D341Med (cell line): ENCODE measurements at places on chromosomes 13 and 19.

GRCh38 chr13:66425741-66426140 is 804.4 kb downstream of the PCDH9 start:
- DNase-seq, result no peak

- no peak for DNase-seq
Observed at GRCh38 chr13:23467048-23467931, 33.8 kb upstream of the SACS start.

- no peak for DNase-seq
Observed at GRCh38 chr13:76014406-76015318, 378.5 kb downstream of the LMO7 start.

DNA sequence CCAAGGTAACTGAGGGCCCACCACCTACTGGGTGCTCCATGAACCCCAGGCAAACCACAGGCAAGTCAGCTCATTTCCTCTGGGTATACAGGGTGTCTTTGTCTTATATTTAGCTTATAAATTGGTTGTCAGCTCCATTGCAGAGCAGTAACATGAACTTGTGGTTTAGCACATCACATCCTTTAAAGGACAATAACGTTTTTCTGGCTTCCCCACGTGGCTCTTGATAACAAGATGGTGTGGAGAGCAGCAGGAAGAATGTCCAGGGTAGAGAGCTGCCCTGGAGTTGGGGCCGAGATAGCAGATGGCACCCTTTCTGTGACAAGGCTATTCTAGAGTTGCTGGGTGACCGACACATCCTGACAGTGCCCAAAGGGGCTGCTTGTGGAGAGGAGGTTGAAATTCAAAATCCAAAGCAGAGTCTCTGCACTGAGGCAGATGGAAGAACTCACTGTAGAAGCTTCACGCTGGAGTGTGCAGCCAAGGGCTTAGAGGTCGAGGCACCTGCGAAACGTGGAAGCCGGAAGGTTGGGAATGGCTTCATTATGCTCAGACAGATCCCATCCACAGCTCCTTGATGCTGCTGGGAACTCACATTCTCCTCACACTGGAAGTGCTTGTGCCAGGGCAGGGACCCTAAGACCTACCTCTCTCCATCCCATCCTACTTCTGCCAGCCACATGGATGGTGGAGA is 133.0 kb upstream of the FRY start:
- DNase-seq, result peak; percentile 43

- DNase-seq, result no peak
Observed at GRCh38 chr13:40422588-40423235, 243.7 kb downstream of the FOXO1 start.
